NCI-H1048 (cell line): ENCODE measurements at places on chromosomes 7 and 10.

DNA sequence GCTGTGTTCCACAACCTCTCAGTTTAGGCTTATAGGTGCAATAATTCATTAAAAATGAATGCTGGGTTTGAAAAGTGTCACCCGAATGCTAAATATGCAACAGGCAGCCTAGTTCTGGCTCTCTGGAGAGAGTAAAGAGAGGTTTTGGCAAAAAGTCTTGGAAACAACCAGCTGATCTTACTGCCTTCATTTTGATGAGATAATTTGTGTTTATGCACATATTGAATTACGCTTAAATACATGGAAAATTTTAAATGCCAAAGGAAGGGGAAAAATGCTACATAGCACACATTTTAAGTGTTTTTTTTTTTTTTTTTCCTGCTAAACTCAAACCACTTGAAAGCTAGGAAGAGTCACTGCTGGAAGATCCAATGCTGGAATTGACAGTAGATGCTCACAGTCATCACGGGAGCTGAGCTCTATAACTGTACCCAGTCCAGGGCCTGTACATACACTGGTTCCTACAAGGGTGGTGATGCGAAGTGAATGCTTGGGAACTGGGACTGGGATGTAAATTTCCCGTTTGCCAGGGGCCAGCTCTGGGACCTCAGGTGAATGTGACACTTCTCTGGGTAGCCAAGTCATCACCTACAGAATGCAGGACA lies 151.5 kb downstream of the PFKFB3 start:
- DNase-seq, result no peak

- no peak for DNase-seq
These were observed 79.9 kb downstream of the FZD1 start for GRCh38 chr7:91343996-91344629.

DNA sequence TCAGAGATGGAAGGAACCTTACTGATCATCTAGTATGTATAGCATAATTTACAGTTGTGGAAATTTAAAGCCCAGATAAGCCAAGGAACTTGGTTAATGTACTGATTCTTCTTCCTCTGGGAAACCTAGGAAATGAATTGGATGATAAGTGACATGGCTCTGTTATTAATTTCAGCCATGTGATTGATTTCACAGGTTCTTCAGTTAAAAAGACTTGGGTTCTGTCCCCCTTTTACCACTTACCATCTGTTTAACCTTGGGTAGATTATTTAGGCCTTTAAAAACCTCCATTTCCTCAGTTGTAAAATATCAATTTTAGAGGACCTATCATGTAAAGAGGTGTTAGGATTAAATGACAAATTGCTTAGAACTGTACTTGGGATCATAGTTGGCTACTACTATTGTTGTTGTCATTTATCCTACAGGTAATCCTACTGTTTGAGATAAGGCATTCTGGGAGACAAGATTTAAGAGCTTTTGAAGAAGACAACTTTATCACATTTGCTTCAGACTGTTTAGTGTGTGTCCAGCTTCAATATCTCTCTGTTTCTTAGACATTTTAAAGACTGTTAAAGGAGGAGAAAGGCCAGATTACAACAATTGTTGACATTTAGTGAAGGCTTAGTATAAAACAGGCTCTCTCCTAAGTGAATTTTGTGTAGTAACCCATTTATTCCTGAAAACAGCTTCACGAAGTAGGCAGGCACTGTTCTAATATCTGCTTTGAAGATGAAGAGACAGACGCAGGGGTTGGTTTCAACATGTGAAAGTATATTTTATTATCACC lies 997.1 kb upstream of the C7orf33 start:
- no peak for DNase-seq

DNA sequence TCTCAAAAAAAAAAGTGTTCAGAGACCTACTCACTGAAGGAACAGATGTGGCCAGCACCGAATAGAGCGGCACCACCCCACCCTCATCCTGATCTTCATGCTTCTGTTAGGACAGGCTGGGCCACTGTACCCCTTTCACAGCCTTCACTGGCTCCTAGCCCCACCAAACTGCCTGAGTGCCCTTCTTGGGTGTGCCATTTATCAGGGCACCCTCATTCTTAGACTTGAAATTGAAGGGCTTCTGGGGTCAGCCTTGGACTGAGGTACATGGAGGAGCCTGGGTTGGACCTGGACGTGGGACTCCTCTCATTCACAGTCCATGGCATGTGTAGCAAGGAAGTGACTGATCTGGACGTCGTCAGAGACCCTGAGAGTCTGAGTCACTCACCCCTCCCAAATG lies 190.3 kb downstream of the COBL start:
- no peak for DNase-seq

- DNase-seq, result peak; percentile 19
These were observed 64.3 kb downstream of the MGMT start for GRCh38 chr10:129531195-129531968.

DNA sequence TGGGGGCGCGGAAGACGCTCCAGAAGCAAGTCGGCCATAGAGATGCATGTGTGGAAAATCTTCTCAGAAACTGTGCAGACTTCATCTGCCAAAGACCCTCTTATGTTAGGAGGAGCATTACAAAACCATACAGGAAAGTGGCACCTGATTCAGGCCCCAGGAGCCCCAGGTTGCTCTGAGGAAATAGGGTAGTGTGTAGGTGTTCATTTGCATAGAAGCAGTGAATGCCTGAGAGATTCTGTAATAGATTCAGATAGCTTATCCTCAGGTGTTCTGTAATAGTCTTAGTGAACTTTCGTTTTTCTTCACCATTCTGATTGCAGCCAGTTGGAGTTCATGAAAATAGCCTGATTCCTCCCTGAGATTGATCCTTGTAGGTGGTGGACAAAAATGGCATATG lies 106.4 kb upstream of the GJD4 start:
- DNase-seq, result no peak

DNA sequence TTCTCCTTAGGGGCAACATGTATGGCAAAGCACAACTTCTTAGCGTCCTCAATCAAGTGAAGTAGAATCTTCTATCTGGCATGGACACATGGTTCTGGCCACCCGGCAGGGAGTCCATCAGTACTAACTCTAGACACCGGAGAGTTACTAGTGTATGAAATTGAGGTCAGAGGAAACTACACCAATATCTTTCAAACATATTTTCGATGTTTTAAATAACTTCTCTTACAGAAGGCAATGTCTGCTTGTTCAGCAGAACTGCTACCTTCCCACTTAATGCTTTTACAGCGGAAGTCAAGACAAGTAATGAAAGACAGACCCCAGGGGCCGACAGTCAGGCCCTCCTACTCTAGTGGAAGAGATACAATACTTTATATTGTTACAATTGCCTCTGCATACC lies 89.9 kb downstream of the RNF216 start:
- DNase-seq, result no peak

GRCh38 chr7:129843978-129844840 lies 108.6 kb downstream of the UBE2H start:
- no peak for DNase-seq

DNA sequence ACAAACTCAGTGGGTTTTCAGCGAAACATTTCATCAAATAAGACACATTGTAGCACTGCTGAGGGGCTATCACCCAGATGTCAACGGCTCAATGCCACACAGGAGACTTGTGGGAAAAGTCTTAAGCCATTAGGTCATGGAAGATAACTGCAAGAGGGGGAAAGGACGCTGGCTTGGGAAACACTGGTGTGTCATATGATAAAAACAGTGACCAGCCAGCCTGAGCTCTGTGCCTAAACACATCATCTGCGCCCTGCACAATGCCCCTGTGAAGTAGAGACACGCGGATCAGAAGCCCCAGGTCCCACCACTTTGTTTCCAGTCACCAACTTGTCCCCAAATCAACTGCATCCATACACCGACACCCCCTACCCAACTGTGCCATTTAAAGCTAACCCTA lies 116.7 kb downstream of the TNS3 start:
- DNase-seq, result no peak

DNA sequence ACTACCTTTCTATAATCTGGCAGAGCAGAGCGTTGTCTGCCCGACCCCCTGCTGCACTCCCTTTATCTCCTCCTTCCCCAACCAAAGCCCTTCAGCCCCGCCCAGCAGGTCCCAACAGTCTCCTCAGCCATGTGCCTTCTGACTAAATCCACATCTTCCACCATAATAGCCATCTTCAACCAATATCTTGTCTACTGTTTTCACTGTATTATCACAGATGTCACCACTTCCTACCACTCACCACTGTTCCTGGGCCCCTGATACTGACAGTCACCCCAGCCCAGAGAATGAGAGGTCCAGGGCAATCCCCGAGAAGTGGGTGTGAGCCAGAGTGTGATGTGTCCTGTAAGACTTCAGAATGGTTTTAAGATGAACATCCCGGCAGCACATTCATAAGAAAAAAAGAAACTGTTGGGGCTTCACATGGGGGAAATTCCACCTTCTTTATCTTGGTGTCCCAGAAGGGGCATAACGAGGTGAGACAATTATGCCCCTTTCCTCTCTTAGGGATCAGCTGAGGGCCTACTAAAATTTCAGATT lies 25.3 kb downstream of the CCDC6 start:
- DNase-seq, result no peak

DNA sequence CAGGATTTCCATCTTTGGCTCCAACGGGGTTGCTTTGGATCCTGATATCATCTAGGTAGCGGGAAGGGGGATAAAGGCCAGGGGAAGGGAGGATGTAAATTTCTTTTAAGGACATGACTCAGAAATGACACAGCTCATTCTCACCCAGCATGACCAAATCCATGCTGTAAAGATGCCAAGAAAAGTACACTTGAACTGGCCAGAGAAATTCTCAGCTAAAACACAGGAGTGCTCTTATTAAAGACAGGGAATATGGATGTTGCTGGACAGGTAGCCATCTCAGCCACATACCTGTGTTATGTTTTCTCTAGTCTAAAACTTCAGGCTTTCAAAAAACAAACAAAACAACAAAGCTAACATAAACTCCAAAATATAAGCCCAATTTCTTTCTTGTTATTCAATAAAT lies 68.3 kb downstream of the NAMPT start:
- no peak for DNase-seq

GRCh38 chr7:23220690-23221305 lies 25.8 kb upstream of the GPNMB start:
- DNase-seq, result no peak

DNA sequence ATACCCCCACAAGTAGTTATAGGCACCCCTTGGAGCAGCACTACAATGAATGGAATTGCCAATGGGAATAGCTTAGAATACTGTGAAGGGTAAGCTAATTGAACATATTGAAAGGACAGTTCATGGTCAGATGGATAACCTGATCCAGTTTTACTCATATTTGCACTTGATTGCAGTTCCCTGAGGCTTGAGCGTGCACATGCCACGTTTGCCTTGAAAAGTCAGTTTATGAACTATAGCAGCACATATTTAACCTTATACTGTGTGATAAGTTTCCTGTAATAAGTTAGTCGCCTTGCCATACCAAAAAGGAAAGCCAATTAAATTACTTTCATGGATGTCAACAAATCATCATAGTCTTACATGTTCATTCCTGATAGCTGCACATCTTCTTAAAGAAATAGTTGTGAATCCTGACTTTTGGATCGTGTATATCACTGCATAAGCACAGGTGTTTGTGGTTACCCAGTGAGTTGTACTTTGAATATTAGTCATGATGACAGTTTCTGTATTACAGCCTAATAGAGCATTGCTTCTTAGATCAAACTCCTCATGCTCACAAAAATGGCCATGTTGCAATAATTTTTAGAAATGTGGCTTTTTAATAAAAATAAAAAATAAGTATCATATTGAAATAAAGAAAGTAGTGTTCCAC lies 21.6 kb downstream of the DNTT start:
- DNase-seq, result no peak

GRCh38 chr10:131099028-131099726 lies 212.3 kb downstream of the TCERG1L start:
- no peak for DNase-seq

- DNase-seq, result peak; percentile 58
These were observed 34.5 kb upstream of the RHOBTB1 start for GRCh38 chr10:60978287-60979115.

GRCh38 chr10:62627983-62628382 lies 176.5 kb upstream of the ADO start:
- DNase-seq, result no peak

DNA sequence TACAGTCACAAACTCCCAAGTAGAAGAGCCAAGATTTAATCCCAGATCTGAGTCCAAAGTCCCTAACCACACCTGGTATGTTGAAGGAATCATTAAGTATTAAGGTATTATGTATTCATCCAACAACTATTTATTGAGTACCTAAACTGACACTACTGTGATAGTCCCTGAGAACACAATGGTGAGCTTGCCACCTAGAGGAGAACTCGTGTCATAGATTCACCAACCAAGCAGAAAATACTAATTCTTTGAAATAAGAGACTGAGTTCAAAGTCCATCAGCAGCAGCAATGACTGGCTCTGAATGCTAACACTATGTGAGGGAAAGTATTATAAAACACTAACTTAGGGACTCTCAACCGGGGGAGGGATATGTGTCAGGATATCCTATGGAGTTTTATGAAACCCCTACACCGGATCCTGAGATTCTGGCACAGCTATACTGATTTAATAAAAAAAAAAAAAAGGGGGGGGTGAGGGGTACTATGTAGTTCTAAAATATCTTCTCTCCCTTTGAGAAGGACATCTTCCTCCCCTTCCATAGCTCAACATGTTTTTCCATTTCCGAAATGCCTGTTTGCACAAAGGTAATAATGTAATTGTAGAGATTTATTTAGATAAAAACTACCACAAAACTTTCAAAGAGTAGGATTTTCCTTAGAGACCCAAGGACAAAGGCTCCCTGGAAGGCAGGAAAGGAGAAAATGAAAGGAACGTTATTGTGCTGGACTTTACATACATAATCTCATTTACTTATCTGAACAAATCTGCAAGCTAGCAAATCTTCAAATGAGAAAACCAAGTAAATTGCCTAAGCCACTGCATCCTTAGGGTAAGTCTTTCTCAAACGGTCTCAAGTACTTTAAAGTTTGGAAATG lies 1.6 kb downstream of the NCOA4 start:
- DNase-seq, result peak; percentile 65

GRCh38 chr7:78066599-78066998 lies 268.0 kb downstream of the PHTF2 start:
- DNase-seq, result no peak

DNA sequence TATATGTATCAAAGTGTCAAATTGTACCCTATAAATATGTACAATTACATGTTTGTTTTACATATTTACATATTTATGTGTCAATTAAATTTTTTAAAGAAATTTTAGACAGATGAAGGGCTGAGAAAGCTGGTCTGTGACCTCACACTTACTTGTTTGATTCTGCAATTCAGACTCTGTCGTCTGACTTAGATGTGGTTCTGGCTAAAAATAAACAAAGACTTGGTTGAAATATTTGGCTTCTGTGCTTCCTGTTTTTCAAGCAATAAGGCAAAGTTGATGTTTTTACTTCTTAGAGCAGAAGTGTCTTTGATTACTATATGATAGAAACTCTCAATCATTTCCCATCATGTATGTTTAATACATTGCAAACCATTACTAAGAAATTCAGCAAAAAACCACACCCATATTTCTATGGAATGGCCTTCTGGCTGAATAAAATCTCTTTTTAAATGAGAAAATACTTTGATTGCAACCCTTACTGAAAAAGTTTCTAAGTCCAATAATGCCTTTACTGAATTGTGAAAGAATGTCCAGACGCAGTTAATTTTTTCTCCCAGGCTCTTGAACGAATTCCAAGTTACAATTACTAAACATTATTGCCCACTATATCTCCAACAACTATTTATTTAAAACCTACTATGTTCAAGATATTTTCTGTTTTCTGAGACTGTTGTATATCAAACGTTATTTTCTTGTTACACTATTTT lies 59.5 kb upstream of the PRKG1 start:
- DNase-seq, result no peak
